ENCODE measurements at places on chromosomes 7 and 10. TPM values are rescaled to one million over a fixed set of nuclear protein-coding genes. Genes with fewer than 3 reads are reported as not detected.

Gene PPP1R17
- polyA plus RNA-seq = not detected

Gene PHYH
- polyA plus RNA-seq = 52.1 TPM

Gene KLF14
- 0.45 TPM for polyA plus RNA-seq

Gene TTYH3
- 26.4 TPM for polyA plus RNA-seq

Gene FAM25C
- not detected for polyA plus RNA-seq

Gene NEUROG3
- polyA plus RNA-seq = not detected

Gene FFAR4
- polyA plus RNA-seq = 1.3 TPM

Gene GNGT1
- not detected for polyA plus RNA-seq

Gene PDLIM1
- polyA plus RNA-seq = 239 TPM

Gene GIMAP8
- polyA plus RNA-seq = 12.1 TPM

Gene AOAH
- 5.2 TPM for polyA plus RNA-seq

Gene SLC16A12
- polyA plus RNA-seq = 0.56 TPM

Gene PALD1
- 2.3 TPM for polyA plus RNA-seq

Gene AEBP1
- polyA plus RNA-seq = 71.6 TPM

Gene ERVW-1
- polyA plus RNA-seq = not detected

Gene NKX2-3
- 1.1 TPM for polyA plus RNA-seq

Gene CUBN
- 0.20 TPM for polyA plus RNA-seq

Gene COL17A1
- polyA plus RNA-seq = 0.12 TPM

Gene CCDC7
- 1.2 TPM for polyA plus RNA-seq

Gene CCDC146
- polyA plus RNA-seq = 1.5 TPM

Gene ACTR3C
- polyA plus RNA-seq = 2.0 TPM

Data from adipose tissue (tissue), 3 donors.